PC-3 (cell line): ENCODE measurements at places on chromosomes 2 and 18.

DNA sequence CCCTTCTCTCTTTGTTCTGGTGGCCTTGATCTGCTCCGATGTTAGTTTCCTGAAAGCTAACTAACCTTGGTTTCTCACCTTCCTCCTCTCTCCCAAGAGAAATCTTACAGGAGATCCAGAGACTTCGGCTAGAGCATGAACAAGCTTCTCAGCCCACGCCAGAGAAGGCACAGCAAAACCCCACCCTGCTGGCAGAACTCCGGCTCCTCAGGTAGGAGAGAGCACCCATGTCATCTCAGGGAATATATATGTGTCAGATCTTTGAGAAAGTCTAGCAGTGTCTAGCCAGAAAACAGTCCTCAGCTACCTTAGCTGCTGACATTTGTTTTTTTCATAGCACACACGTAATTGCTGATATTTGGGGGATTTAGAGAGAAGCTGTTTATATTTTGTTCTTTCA lies 148.1 kb downstream of the DTNA start:
- H3K4me3 ChIP-seq: no peak overlapping the region
- H3K27me3 ChIP-seq: no peaks in the 10 kb centered on the region
- no peak overlapping the region for H3K27ac ChIP-seq

DNA sequence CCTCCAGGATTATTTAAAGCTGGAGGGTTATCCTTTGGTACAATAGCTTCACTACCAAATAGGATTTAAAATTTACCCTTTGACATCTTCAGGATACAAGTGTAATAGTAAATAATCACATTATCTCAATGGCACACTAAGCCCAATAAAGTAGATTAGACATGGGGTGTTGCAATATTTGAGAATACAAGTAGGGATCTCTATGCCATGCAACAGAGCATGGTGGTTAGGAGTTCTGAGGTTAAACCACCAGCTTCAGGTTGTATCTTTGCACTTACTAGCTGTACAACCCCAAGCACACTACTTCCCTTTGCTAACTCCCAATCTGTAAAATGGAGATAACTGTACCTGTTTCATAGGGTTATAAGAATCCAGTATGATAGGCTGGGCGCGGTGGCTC lies 6.2 kb downstream of the MBD2 start:
- no peaks in the 10 kb centered on the region for H3K27me3 ChIP-seq
- no peak overlapping the region for H3K4me3 ChIP-seq
- H3K4me1 ChIP-seq: peaks cover 19% of the 10 kb centered on the region
- H3K36me3 ChIP-seq: no peaks in the 10 kb centered on the region

DNA sequence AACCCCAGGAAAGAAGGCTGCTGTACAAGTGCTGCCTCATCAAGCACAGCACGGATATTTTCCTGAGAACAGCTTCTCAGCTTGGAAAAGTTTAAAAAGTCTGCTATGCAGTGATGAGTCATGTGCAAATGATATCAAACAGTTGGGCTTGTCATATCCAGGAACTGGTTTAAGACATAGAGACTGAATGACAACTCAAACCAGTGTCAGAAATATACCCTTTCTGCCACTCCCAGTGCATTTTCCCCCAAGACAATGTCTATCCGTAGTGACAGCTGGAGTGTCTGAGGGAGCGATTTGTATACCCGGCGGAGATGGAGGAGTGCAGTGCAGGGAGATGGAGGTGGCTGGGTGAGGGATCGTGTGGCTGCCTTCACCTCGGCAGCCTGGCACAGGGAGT lies 28.2 kb downstream of the SOX11 start:
- H3K4me3 ChIP-seq: no peak overlapping the region
- no peaks in the 10 kb centered on the region for H3K4me1 ChIP-seq
- no peak overlapping the region for H3K27ac ChIP-seq
- peak; percentile 17 for DNase-seq

DNA sequence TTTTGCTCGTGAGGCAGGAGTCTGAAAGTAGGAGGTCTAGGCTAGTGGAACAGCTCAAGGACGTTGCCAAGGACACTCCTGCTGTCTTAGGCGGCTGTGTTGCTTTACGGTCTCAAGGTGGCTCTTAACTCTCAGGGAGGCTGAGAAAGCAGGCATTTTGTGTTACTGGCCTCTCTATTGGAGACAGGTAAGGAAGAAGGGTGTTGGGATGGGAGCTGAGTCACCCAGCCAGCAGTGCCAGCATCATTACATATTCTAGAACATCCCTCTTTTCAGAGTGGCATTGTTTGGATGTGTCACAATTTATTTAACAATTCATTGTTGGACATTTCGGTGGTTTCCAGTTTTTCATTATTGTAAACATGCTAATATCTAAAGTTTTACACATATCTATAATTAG lies 30.8 kb upstream of the TMEM214 start:
- peak; percentile 56 for DNase-seq
- no peaks in the 10 kb centered on the region for H3K36me3 ChIP-seq
- H3K4me1 ChIP-seq: peaks cover 28% of the 10 kb centered on the region
- H3K4me3 ChIP-seq: no peak overlapping the region

GRCh38 chr18:13382366-13382953 lies 163.9 kb downstream of the LDLRAD4 start:
- H3K4me1 ChIP-seq: no peaks in the 10 kb centered on the region
- H3K4me3 ChIP-seq: no peak overlapping the region
- DNase-seq: no peak
- no peaks in the 10 kb centered on the region for H3K36me3 ChIP-seq
- peaks cover 90% of the 10 kb centered on the region for H3K27me3 ChIP-seq
- H3K27ac ChIP-seq: no peak overlapping the region

DNA sequence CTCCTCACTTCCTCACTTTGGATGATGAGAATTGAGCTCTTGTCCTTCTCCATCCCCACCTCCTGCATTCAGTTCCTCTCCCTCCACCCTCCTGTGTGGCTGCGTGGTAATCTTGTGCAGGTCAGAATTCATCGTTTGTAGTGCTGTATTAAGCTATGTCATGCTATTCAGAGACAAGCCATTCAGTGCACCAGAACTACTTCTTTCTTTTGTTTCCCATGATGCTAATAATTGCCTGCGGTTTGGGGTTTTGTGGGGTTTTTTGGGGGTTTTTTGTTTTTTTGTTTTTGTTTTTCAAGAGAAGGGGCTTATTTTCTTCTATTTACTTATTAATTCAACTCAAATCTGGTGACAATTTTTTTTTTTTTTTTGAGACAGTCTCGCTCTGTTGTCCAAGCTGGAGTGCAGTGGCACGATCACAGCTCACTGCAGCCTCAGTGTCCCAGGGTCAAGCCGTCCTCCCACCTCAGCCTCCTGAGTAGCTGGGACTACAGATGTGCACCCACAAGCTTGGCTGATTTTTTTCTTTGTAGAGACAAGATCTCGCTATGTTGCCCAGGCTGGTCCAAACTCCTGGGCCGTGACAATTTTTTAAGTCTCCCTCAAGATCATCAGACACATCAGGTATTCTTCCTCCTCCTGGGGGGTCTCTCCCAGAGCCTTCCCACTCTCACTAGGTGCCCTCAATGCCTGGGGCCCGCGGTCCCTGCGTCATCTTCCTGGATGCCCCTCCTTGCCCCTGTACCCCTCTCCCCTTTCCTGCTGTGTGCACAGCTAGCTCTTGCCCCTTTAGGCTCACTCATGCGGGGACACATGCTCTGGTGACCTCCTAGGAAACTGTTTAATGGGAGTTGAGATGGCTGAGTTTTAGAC lies 37.8 kb downstream of the MAL start:
- no peaks in the 10 kb centered on the region for H3K27me3 ChIP-seq
- H3K36me3 ChIP-seq: no peaks in the 10 kb centered on the region
- H3K4me1 ChIP-seq: peaks cover 43% of the 10 kb centered on the region
- no peak overlapping the region for H3K27ac ChIP-seq
- H3K4me3 ChIP-seq: no peak overlapping the region
- no peak for DNase-seq

GRCh38 chr2:175964195-175964594 lies 37.9 kb downstream of the LNPK start:
- no peak overlapping the region for H3K4me3 ChIP-seq
- H3K36me3 ChIP-seq: peaks cover 3% of the 10 kb centered on the region; the same call in 1 of the 2 replicates
- H3K27ac ChIP-seq: no peak overlapping the region
- peak; percentile 27 for DNase-seq

GRCh38 chr2:217489145-217489960 lies 513.4 kb downstream of the TNS1 start:
- no peaks in the 10 kb centered on the region for H3K27me3 ChIP-seq
- no peak overlapping the region for H3K4me3 ChIP-seq
- no peak overlapping the region for H3K27ac ChIP-seq
- DNase-seq: peak; percentile 11
- H3K4me1 ChIP-seq: 0 out of 2 replicates have a peak, but pooled peaks cover 6% of the 10 kb centered on the region

- no peaks in the 10 kb centered on the region for H3K27me3 ChIP-seq
- no peak overlapping the region for H3K27ac ChIP-seq
- no peaks in the 10 kb centered on the region for H3K36me3 ChIP-seq
- no peak for DNase-seq
- H3K4me3 ChIP-seq: no peak overlapping the region
Observed at GRCh38 chr2:163652751-163653150, 83.1 kb downstream of the FIGN start.

DNA sequence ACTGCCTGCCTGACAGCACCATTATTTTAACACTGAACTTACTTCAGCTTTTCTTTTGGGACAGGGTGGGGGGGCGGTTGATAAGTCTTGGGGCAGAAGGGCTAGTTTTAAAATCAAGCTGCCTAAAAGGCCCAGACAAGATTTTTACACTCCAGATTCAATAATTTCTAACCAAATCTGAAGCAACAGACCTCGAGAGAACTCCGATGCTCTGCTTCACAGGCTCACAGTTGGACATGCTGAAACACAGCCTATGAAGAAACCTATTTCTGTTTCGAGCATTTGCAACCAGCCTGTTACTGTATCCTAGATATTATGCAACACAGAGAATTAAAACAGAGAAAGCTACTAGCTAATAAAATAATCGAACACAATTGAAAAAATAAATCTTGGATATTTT lies 1.3 kb upstream of the MYT1L start:
- DNase-seq: no peak
- 0 out of 2 replicates have a peak, but pooled peaks cover 3% of the 10 kb centered on the region for H3K27me3 ChIP-seq
- no peaks in the 10 kb centered on the region for H3K36me3 ChIP-seq
- no peaks in the 10 kb centered on the region for H3K4me1 ChIP-seq

GRCh38 chr2:37894601-37895000 lies 30.5 kb upstream of the RMDN2 start:
- no peaks in the 10 kb centered on the region for H3K4me1 ChIP-seq
- H3K27me3 ChIP-seq: no peaks in the 10 kb centered on the region
- DNase-seq: no peak
- H3K27ac ChIP-seq: no peak overlapping the region
- no peaks in the 10 kb centered on the region for H3K36me3 ChIP-seq

DNA sequence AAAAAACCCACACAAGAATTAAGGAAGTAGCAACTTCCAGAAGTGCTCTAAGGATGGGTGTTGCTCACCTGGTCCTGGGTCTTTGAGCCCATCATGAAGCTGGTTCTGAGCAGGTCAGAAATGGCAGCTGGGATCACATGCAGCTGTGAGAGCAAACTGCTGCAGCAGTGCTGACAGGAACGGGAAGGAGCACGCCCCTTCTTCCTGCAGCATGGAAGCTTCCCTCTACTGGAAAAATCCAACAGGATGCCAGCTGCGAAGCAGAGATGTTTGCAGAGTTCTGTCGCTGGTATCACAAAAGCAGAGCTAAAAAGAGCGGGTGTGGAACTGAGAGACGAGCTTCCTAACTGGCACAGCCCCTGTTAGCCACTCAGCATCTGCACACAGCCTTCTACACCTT lies 33.7 kb downstream of the EIF4E2 start:
- no peaks in the 10 kb centered on the region for H3K36me3 ChIP-seq
- no peak overlapping the region for H3K4me3 ChIP-seq
- no peak overlapping the region for H3K27ac ChIP-seq

GRCh38 chr2:16725549-16725948 lies 59.9 kb upstream of the CYRIA start:
- H3K27ac ChIP-seq: no peak overlapping the region
- no peak for DNase-seq
- H3K4me3 ChIP-seq: no peak overlapping the region
- H3K27me3 ChIP-seq: no peaks in the 10 kb centered on the region
- no peaks in the 10 kb centered on the region for H3K4me1 ChIP-seq
- H3K36me3 ChIP-seq: no peaks in the 10 kb centered on the region

DNA sequence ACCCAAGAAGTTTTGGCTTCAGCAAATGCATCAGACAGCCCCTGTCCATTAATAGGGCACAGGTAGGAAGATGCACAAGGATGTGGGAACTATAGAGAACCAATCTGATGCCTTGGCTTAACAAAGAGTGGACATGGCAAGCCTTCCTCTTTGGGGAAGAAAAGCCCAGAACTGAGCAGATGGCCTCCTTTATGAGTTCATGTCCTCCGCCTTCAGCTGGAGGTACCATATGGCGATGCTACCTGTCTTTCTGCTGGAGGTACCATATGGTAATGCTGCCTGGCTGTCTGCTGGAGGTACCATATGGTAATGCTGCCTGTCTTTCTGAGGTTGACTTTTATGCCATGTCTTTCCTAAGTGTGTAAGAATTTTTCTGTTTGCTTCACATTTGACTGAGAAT lies 6.0 kb downstream of the RETREG2 start:
- H3K27ac ChIP-seq: no peak overlapping the region
- H3K36me3 ChIP-seq: peaks cover 16% of the 10 kb centered on the region; the same call in 1 of the 2 replicates
- H3K4me1 ChIP-seq: peaks cover 6% of the 10 kb centered on the region

- peaks cover 25% of the 10 kb centered on the region for H3K4me1 ChIP-seq
- H3K27ac ChIP-seq: no peak overlapping the region
- no peaks in the 10 kb centered on the region for H3K36me3 ChIP-seq
- no peak overlapping the region for H3K4me3 ChIP-seq
Observed at GRCh38 chr2:23414871-23415270, 29.9 kb downstream of the KLHL29 start.

GRCh38 chr2:194345347-194345746 lies 1311.7 kb upstream of the SLC39A10 start:
- H3K36me3 ChIP-seq: no peaks in the 10 kb centered on the region
- H3K27ac ChIP-seq: no peak overlapping the region
- H3K27me3 ChIP-seq: no peaks in the 10 kb centered on the region

DNA sequence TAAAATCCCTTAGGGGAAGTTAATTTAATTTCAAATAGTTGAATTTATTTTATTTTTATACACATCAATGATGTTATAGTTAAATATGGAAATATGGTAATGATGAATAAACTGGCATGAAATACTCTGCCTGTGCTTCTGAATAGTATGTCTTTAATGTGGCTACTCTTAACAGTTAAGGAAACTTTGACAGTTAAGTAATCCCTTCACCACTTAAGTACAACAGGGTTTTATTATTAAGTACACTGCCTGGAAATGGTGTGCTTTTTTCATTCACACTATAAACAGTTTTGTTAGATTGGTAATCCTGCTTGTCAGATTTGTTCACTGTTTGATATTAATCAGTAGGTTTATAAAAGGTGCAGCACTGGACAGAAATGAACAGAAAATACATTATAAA lies 412.0 kb upstream of the ZEB2 start:
- no peaks in the 10 kb centered on the region for H3K36me3 ChIP-seq
- DNase-seq: no peak
- H3K4me3 ChIP-seq: no peak overlapping the region
- H3K4me1 ChIP-seq: no peaks in the 10 kb centered on the region
